ENCODE measurements at places on chromosomes 4 and X.

GRCh38 chr4:99677161-99677560 lies 19.5 kb upstream of the C4orf54 start:
- DNase-seq: no peak

DNA sequence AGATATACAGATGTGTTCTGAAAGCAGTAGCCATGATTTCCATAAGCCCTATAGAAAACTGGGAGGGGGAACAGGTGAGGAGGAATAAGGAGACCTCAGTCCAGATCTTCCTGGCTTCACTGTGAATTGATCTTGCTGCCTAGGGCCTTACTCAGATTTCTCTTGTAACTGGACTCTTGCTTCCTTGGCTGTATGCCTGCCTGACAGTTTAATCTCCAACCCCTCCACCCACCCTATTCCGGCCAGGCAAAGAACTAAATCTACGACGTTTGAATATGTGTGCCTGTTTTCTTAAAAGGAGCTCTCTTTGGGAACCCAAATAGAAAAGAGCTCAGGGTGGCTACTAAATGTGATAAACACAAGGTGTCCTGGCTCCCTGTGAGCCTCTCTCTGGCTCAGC lies 173.0 kb downstream of the GPC3 start:
- DNase-seq: no peak

DNA sequence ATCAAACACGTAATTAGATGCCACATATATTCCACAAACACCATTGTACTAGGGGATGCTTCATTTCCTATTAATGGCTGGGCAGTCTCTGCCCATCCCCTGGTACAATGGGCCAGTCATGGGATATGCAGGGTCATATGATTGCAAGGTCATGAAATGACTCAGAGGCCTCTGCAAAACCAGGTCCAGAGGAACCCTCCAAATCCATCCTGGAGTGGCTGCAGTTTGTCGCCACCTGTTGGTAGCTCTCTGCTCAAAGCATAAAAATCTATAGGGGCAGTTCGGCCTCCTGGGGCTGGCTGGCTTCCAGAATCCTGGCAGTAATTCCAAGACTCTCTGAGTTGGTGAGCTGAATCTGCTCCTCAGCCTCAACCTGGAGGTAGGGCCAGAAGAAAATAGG lies 22.9 kb upstream of the PUDP start:
- DNase-seq: no peak

GRCh38 chrX:110311437-110312230 lies 6.3 kb downstream of the AMMECR1 start:
- DNase-seq: no peak

GRCh38 chrX:37349221-37350033 lies at the start of gene PRRG1:
PRRG1 (plus strand) TSS chrX:37349364; CDS start chrX:37406250, 56,886 bp downstream.
- peak; percentile 84 for DNase-seq

GRCh38 chr4:10611673-10612072 lies 72.9 kb downstream of the CLNK start:
- DNase-seq: peak; percentile 96

DNA sequence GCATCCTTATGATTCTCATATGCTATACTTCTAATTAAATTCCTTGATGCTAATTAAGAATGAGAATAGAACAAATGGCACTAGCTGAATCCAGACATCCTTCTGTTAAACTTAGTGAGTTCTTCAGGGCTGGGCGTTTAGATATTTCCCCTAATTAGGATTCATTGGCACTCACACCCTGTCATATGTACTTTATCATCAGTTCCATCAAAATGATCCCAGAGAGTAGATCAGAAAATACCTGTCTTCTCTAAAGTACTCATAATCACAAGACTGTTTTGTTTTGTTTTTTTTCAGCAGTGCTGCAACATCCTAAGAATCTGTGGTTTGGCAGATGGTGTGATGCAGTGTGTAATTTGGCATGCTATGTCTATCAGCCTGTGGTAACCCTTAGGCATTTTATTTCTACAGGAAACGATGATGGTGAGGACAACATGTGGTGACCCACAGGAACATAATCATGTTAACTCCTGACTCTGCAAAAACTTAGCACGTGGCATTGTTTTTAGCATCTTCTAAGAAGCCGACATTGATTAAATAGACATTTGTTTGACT lies 2528.4 kb downstream of the ARAP2 start:
- peak; percentile 85 for DNase-seq

GRCh38 chr4:41430792-41431191 lies 107.2 kb upstream of the LIMCH1 start:
- peak; percentile 24 for DNase-seq

DNA sequence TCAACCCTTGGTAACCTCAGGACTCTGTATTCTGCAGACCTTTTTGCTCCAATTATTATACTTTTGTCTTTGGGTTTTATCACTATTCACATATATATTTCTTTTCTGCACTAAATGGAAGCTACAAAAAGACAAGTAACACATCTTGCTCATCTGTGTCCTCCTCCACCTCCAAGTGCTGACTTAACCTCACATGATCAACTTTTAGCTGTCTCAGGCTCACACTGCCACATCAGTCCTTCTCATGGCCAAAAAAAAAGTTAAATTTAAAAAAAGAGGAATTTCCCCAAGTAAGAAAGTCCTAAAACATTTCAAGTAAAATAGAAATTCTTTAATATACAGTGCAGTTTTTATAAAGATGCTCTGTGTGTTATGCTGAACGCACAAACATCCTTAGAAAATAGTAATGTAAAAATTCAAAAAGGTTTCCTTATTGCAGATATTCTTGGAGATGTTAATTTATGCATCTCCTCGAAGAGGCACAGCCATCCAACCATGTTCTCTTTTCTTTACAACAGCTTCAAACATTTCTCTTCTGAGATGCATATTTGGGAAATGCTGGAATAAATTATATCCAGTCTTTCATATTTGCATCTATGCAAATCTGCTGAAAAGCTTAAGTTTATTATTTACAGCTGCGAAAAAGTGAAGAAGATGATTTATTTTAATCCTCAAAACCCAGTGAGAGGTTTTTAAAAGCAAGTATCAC lies 37.6 kb downstream of the ARAP2 start:
- no peak for DNase-seq

DNA sequence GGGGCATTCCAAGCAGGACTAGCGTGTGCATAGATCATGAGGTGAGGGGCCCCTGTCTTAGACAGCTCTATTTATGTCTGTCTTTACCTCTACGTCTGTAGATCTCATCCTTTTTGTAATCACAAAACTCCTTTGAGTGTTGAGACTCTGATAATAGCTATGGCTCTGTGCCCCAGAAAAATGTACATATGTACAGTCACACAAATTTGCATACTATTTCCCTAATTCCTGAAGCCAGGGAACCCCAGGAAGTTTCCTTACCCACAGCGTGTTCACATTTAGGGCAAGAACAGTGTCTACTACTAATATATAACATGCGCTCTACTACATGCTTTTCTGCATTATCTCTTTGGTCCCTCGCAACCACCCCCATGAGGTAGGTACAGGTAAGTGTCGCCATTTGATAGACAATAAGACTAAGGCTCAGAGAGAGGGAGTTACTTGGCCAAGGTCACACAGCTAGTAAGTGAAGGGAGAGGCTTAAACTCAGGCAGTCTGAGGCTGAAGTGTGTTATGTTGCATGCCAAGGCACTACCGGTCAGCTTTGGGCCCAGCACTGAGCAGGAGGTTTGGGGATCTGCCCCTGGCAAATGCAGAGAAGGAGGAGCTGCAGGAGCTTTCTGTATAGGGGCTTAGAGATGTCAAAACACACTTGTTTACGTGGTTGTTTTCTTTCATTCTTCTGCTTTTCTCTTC lies 21.0 kb upstream of the CITED1 start:
- no peak for DNase-seq

DNA sequence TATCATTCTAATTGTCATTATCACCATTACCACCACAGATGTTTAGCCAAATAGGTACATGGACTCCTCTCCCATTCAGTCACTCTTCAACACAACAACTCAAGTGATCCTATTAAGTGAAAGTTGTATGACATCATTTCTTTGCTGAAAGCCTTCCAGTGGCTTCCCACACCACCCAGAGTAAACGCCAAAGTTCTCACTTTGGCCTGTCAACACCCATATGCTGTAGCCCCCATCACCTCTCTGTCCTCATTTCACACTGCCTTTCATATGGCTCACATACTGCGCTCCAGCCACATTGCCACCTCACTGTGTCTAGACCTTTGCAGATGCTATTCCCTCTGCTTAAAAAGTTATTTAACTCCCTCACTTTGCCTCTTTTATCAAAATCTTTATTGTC lies 682.3 kb downstream of the ADGRL3 start:
- no peak for DNase-seq

All from fibroblast of skin of back (primary cell).